ENCODE measurements at places on chromosomes 16 and 17. TPM values are rescaled to one million over a fixed set of nuclear protein-coding genes. Genes with fewer than 3 reads are reported as not detected.
A peak's percentile ranks its signal among the peaks of the same experiment; 100 is the strongest.

GRCh38 chr16:22053921-22054341 lies 38.4 kb upstream of the VWA3A start:
- no peaks in the 10 kb centered on the region for H3K4me1 ChIP-seq
- no peaks in the 10 kb centered on the region for H3K27me3 ChIP-seq
- no peaks in the 10 kb centered on the region for H3K36me3 ChIP-seq

RNF112 gene
- 1.5 TPM for total RNA-seq

GRCh38 chr16:3444032-3444388 lies 530 bp downstream of the NAA60 start:
- peaks cover 17% of the 10 kb centered on the region for H3K4me1 ChIP-seq
- H3K36me3 ChIP-seq: peaks cover 39% of the 10 kb centered on the region
- peak overlapping the region; percentile 89 for H3K27ac ChIP-seq
- no peak for DNase-seq
- H3K27me3 ChIP-seq: no peaks in the 10 kb centered on the region

GRCh38 chr17:65433157-65433556 lies 128.3 kb downstream of the AXIN2 start:
- H3K27me3 ChIP-seq: peaks cover 23% of the 10 kb centered on the region
- H3K4me3 ChIP-seq: no peak overlapping the region
- no peaks in the 10 kb centered on the region for H3K36me3 ChIP-seq
- DNase-seq: no peak
- no peak overlapping the region for H3K27ac ChIP-seq

GRCh38 chr16:2485811-2486507 lies 11.0 kb downstream of the TBC1D24 start:
- H3K4me1 ChIP-seq: peaks cover 41% of the 10 kb centered on the region
- no peak for DNase-seq
- peak overlapping the region; percentile 46 for H3K27ac ChIP-seq
- H3K4me3 ChIP-seq: no peak overlapping the region

- H3K27me3 ChIP-seq: no peaks in the 10 kb centered on the region
- no peak overlapping the region for H3K27ac ChIP-seq
- H3K4me3 ChIP-seq: no peak overlapping the region
- no peaks in the 10 kb centered on the region for H3K4me1 ChIP-seq
- DNase-seq: no peak
These were observed 148.9 kb downstream of the SPACA3 start for GRCh38 chr17:33140413-33141099.

DNA sequence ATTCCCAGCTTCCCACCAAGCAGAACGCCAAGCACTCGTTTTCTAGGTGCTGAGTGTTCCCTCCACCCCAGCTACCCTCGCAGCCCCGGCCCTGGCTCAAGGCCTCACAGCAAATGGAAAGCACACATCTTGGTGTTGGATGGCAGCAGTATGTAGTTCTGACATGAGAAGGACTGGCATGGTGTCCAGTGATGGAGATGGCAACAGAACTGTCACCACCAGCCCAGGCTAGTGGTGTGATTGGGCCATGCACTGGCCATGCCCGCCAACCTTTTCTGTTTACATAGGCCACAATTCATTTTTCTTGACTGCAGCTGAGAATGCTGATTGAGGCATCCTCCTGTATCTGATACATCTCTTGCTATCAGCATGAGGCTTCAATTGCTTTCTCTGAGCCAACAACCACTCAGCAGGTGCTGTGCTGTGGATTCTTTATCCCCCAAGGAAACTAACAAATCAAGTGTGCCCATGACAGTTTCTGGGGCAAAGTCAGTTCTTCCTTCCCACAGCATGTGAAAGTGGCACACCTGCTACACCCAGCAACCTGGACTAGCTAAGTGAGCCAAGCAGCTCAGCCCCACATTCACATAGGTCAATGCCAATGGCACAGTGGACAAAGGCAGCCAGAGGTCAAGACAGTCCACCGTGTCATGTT lies 3.8 kb downstream of the SLC12A4 start:
- peaks cover 40% of the 10 kb centered on the region for H3K36me3 ChIP-seq
- H3K27me3 ChIP-seq: no peaks in the 10 kb centered on the region
- no peak overlapping the region for H3K4me3 ChIP-seq

- peak; percentile 66 for DNase-seq
- no peak overlapping the region for H3K4me3 ChIP-seq
- peaks cover 5% of the 10 kb centered on the region for H3K27me3 ChIP-seq
- H3K36me3 ChIP-seq: no peaks in the 10 kb centered on the region
These were observed 7.0 kb downstream of the KRT14 start for GRCh38 chr17:41579484-41580243.

CDRT4 gene
- 0.66 TPM for total RNA-seq

- no peaks in the 10 kb centered on the region for H3K4me1 ChIP-seq
- peak; percentile 36 for DNase-seq
- no peak overlapping the region for H3K4me3 ChIP-seq
These were observed 100.0 kb upstream of the ZNF469 start for GRCh38 chr16:88282564-88283395.

GRCh38 chr17:42704837-42705494 lies 22.6 kb downstream of the CNTNAP1 start:
- DNase-seq: no peak
- no peaks in the 10 kb centered on the region for H3K27me3 ChIP-seq
- H3K4me3 ChIP-seq: no peak overlapping the region
- no peaks in the 10 kb centered on the region for H3K4me1 ChIP-seq

DNA sequence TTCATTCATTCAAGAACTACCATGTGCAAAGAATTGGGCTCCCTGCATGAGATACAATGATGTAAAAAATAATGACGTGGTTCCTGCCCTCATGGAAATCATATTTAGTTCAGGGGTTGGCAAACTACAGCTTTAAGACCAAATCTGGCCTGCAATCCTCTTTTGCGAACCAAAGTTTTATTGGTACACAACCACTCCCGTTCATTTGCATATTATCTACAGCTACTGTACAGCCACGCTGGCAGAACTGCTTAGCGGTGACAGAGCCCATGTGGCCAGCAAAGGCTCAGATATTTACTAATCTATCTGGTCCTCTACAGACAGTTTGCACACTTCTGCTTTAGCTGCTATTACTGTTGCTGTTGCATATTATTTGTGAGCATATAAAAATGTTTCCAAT lies 167.7 kb downstream of the XYLT1 start:
- DNase-seq: no peak

CNTNAP4 gene
- total RNA-seq: not detected

FOXF1 gene
- total RNA-seq: 0.33 TPM

CACNA1G gene
- 0.31 TPM for total RNA-seq

ESRP2 gene
- total RNA-seq: 1.9 TPM

DNA sequence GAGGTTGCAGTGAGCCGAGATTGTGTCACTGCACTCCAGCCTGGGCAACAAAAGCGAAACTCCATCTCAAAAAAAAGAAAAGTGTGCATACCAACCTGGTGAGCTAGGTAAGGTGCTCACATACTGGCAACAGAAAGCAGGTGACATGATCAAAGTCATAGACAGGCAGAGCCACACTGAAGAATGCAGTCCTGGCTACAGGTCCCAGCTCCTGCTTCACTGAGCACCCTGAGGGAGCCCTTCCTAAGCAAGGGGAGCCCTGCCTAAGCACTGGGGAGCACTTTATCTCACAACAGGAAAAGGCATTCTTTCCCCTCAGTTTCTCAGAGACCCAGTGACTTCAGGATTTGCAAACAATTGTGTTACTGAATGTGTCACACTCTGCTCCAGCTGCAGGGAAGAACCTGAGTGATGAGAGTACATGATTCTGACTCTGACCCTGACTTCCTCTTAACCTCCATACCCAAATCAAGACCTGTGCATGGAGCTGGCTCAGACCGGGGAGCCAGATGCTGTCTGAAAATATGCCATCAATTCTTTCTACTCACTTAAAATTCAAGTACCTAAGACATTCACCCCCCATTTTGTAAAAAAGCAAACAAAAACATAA lies 40.5 kb downstream of the ANKRD11 start:
- no peak overlapping the region for H3K4me3 ChIP-seq
- no peak overlapping the region for H3K27ac ChIP-seq
- peaks cover 85% of the 10 kb centered on the region for H3K4me1 ChIP-seq
- no peak for DNase-seq

RAD51D gene
- total RNA-seq: 9.2 TPM

DNA sequence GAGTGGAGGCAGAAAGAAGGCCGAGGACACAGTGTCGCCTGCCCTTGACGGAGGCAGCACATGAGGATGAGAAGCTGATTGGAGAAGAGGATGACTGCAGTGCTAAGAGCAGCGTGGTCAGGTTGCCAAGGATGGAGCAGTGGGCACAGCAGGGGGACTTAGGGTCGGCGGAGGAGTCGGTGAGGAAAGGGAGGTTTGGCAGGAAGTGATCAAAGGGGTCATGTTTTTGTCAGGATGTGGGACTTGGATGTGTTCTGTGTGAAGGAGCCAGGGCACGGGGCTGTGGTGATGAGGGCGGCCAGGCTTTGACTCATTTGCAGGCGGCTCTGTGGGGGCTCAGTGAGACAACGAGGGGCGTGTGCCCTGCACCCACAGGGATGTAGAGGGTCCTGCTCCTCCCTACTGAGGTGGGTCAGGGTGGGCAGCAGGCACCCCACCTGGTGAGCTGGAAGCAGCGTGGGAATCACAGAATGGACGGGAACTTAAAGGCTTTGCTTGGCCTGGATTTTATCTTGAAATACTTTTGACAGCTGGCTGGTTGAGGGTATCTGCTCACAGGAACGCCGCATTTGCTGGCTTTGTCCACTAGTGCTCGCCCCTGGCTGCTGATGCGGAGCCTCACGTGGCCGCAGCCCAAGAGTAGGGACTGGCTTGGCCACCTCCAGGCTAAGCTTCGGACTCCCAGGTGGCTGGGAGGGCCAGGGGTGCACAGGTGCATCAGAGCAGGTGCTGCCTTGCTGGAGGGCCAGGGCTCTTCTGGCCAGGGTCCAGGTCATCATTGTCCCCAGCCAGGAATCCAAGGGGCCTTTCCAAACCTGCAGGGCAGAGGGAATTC lies 6.0 kb downstream of the MPG start:
- H3K4me3 ChIP-seq: no peak overlapping the region
- peaks cover 58% of the 10 kb centered on the region for H3K36me3 ChIP-seq
- no peak for DNase-seq
- H3K4me1 ChIP-seq: peaks cover 7% of the 10 kb centered on the region
- H3K27ac ChIP-seq: peak overlapping the region; percentile 80

DNA sequence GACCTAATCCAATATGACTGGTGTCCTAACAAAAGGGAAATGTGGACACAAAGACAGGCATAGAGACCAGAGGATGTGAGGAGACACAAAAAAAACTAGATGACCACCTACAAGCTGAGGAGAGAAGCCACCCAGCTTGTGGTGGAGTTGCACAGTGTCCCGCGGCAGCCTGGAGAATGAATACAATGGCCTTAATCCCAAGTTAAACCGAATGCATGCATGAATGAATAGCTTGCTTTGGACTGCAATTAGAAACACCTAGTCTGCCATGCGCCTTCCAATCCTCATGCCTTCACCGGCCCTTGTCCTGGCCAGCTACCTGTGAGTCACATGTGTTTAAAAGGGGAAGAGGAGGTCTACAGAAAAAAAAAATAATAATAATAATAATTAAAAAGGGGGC lies 72.0 kb downstream of the CNGB1 start:
- no peaks in the 10 kb centered on the region for H3K36me3 ChIP-seq
- no peaks in the 10 kb centered on the region for H3K27me3 ChIP-seq
- no peak overlapping the region for H3K4me3 ChIP-seq
- DNase-seq: no peak

DNA sequence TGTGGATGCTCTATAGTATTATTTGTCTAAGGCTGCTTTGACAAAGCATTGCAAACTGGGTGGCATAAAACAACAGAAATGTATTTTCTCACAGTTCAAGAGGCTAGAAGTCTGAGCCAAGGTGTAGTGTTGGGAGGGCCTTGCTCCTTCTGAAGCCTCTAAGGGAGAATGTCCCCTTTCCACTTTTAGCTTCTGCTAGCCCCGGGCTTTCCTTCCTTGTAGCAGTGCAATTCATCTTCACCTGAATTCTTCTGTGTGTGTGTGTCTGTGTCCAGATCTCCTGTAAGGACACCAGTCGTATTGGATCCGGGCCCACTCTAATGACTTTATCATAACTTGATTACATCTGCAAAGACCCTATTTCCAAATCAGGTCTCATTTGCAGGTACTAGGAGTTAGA lies 18.1 kb downstream of the KCNJ16 start:
- DNase-seq: no peak
- no peaks in the 10 kb centered on the region for H3K36me3 ChIP-seq
- H3K27me3 ChIP-seq: no peaks in the 10 kb centered on the region
- no peak overlapping the region for H3K4me3 ChIP-seq
- H3K4me1 ChIP-seq: no peaks in the 10 kb centered on the region

DNA sequence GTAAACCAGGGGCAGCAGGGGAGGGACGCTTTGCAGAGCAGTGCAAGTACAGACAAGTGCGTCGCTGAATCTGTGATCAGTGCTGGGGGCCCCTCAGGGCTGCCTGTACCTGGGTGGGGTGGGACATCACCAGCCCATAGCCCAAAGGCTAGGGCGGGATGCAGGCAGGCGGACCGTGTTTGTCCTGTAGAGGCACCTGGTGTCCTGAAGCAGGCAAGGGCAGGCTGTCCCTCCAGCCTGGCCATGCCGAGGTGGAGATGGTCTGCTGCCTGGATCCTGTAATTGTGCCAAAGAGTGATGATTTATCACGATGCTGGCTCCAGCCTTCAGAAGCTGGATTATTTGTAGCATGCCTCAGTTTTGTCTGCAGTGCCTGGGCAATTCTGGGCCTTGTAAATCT lies 137.9 kb upstream of the GSE1 start:
- peaks cover 5% of the 10 kb centered on the region for H3K4me1 ChIP-seq
- DNase-seq: no peak
- H3K4me3 ChIP-seq: no peak overlapping the region
- H3K27ac ChIP-seq: no peak overlapping the region
